AG04450 (cell line): ENCODE measurements at places on chromosomes 7 and 10.

GRCh38 chr10:1172256-1172984 is 116.2 kb downstream of the WDR37 start:
- DNase-seq, result no peak

GRCh38 chr10:393787-394438 is 258.7 kb downstream of the ZMYND11 start:
- no peak for DNase-seq

DNA sequence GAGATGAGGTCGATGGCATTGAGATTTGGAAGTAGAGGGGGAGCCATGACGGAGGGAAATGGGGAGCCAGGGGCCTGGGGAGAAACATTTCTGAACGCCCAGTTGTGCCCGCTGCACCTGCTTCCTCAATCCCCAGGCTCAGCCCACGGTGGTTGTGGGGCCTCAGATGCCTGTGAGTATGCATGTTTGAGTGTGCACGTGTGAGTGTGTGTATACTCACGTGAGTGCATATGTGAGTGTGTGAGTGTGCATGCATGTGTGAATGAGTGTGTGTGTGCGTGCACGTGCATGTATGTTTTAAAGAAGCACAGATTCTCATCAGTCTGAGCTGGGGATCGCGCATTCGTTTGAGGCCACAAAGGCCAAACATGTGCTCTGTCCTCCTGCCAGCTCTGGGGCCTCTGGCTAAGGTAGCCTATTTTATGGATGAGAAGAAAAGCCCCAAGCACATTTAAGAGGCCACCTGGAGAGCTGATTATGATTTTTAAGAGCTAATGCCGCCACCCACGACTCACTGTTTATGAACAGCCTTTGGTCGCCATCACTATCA is 154.8 kb downstream of the ARHGAP12 start:
- DNase-seq, result no peak

GRCh38 chr7:81688622-81689411 is 81.0 kb downstream of the HGF start:
- no peak for DNase-seq

DNA sequence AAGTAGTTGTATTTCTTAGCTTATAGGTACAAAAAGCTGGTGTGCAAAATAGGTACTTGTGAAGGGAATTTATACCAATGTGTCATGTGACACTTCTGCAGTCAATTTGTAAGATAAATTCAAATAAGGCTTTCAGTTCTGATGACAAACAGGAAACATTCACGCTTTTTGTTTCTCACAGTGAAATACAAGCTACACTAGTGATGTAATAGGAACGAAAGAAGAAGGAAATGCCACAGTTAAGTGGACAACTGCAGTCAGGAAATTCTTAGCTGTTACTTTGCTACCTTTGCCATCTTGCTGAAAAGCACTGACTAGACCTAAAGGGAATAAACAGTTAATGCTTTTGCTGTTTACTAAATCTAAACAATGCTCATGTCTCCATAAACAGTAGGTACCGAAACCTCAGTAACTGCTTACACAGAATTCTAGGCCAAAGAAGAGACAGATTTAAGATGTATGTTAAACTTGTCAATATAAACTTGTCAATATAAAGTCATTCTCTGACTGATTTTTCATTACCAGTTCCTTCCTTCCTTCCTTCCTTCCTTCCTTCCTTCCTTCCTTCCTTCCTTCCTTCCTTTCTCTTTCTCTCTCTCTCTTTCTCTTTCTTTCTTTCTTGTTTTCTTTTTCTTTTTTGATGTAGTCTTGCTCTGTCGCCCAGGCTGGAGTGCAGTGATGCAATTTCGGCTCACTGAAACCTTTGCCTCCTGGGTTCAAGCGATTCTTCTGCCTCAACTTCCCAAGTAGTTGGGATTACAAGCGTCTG is 10.1 kb downstream of the OTUD1 start:
- no peak for DNase-seq

- DNase-seq, result no peak
These were observed 12.3 kb downstream of the HYCC1 start for GRCh38 chr7:23001610-23002009.

DNA sequence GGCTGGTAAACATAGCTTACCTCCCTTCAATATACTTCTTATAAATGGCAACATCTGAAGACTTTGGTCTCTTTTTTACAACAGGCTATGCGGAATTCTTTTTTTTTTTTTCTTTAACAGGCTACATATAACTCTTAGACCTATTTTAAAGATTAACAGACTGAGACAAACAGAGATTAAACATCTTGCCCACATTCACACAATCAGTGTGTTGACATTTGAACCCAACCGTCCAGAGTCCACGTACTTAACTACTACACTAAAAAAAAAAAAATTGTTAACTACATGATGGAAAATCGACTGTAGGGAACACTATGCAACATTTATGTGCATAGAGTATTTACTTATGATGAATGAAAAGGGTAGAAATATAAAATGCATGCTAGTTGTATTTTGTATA is 298.5 kb downstream of the ELMO1 start:
- no peak for DNase-seq

- no peak for DNase-seq
These were observed 59.2 kb upstream of the JAZF1 start for GRCh38 chr7:28239823-28240204.

GRCh38 chr7:78718212-78718611 is 735.3 kb downstream of the MAGI2 start:
- DNase-seq, result no peak

DNA sequence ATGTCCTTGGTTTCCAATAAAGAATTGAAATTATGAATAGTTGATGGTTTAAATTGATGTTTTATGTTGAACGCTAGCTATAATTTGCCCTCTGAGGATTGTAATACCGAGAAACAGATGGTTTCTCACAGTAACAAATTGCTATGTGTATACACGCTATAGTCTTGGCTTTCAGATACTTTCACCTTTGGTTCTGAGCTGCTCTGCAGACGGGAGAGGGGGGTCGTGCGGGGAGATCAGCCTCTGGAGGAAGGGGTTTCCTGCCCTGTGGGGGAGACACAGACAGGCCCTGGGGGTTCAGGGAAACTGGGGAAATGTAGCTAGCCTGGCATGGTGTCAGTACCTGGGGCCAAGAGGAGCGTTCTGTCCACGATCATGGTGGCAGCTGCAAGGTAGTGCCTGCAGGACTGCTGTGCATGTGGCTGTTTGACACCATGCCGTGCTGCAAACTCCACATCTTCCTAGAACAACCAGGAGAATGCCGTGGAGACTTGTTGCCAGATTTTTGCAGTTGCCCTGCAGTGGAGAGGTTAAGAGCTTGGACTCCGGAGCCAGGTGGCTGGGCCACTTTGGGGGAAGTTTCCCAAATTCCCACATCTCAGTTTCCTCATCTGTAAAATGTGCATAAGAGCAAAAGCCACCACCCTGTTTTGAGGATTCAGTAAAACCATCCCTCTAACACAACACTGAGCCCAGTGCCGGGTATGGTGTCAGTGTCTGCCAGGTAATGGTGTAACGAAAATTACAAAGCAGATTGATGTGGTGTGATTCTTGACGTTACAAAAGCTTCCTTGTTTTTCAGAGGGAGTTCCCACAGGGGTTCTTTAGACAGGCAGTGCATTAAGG is 167.9 kb downstream of the CUX1 start:
- no peak for DNase-seq

DNA sequence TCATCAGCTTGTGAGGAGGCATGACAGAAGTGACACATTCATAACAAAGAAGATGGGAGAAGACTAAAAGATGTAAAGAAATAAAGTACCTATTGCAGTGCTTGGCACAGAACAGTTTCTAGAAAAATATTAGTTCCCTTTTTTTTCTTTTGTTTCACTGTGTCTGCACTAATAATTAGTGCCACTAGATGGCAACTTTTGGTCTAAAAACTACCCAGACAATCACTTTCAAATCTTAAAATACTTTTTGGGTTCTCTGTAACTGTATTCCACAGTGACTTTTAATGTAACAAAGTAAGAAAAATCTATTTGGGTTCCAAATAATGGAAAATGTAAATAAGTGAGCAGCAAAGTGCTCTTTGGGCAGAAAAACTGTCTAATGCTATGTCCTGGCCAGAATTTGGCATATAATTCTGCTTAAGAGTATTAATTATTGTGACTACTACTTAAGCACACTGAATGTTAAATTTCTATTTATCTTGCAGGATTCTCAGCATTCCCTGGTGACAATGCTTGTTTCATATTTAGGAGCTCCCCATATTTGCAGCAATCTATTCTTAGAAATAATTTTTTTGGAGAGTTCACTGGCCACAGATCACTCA is 134.8 kb upstream of the KIF5B start:
- DNase-seq, result no peak

- no peak for DNase-seq
These were observed 40.6 kb downstream of the TMEM60 start for GRCh38 chr7:77757589-77757988.

GRCh38 chr7:84248267-84248666 is 53.7 kb upstream of the SEMA3A start:
- no peak for DNase-seq

DNA sequence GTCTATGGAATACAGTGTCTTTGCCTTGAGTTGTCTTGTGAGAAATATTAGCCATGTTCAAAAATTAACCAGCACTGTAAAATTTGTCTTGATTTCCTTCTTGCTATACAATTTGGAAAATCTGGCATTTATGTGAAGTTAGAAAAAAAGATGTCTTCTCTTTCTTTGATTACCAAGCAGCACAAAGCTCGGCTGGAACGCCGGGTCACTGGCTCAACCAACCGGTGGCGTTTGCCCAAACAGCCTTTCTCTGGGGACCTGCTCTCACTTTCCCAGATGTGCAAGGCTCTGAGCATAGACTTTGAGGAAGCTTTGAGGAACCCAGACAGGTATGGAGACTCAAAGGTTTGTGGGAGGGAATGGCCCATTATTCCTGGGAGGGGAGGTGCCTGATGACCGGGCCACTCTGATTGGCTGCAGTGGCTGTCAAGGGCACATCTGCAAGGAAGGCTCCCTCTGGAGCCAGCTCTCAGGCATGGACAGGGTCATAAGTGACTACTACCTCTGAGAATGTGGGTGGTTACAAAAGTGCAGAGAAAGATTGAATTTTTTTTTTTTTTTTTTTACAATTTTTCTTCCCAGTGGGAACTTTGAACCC is 5.6 kb downstream of the BTBD16 start:
- no peak for DNase-seq

DNA sequence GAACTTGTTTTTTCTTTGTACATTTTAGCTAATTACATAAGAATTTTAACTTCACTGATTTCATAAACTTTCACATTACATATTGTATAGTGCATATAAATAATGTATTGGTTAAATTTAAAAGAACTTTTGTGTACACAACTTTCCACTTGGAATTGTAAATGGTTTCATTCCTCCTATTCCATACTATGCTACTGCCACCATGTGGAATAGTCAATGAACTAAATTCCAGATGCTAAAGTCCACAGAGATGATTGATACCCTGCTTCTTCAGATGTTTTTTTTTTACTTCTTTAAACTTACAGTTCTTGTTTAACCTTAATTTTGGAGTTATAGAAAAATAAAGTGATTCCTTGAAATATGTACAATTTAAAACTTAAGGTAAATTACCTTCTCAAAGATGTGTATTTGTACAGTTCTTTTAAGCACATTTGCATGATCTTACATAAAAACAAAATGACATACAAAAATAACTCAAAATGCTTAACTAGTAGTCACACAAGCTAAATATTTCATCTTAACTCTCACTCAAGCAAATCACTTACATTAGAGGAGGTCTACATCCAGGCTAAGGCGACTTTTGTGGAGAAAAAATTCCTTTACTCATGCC is 247.6 kb upstream of the HGF start:
- peak; percentile 13 for DNase-seq

- no peak for DNase-seq
These were observed 385.6 kb upstream of the PHF14 start for GRCh38 chr7:10588084-10588483.

DNA sequence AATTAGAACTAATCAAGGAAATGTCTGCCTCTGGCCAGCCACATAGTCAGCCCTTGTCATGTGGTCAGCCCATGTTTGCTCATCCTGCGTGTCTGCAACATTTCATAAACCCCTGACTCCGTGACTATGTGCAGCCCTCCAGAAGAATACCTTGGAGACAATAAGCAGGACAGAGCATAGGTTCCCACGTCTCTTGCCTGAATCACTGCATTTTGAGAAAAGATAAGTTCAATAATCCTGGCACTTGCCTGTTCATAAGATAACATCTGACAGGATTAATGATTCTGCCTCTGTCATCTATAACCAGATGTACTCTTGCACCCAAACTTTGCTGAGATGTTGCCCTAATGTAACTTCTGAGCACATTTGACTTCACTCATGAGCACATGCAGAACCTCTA is 78.4 kb downstream of the AKR1D1 start:
- no peak for DNase-seq

- no peak for DNase-seq
These were observed 178.9 kb downstream of the CCDC71L start for GRCh38 chr7:106482091-106482490.

DNA sequence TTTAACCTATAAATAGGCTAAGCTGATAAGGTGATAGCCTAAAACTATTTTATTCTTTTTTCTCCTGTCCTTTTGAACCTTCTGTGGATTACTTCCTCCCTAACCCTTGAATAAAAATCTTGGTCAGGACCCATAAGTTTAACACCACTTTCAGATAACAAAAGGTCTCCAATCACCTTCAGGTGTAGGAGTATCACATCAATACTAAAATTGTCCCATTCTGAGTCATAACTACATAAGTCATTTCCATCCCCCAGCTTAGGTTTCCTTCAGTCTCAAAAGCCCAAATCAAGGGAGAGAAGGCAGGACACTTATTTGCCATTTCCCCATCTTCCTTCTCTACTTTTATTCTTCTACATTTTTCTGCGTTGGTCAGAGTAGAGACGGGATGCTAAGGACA is 56.9 kb upstream of the WNT16 start:
- no peak for DNase-seq

DNA sequence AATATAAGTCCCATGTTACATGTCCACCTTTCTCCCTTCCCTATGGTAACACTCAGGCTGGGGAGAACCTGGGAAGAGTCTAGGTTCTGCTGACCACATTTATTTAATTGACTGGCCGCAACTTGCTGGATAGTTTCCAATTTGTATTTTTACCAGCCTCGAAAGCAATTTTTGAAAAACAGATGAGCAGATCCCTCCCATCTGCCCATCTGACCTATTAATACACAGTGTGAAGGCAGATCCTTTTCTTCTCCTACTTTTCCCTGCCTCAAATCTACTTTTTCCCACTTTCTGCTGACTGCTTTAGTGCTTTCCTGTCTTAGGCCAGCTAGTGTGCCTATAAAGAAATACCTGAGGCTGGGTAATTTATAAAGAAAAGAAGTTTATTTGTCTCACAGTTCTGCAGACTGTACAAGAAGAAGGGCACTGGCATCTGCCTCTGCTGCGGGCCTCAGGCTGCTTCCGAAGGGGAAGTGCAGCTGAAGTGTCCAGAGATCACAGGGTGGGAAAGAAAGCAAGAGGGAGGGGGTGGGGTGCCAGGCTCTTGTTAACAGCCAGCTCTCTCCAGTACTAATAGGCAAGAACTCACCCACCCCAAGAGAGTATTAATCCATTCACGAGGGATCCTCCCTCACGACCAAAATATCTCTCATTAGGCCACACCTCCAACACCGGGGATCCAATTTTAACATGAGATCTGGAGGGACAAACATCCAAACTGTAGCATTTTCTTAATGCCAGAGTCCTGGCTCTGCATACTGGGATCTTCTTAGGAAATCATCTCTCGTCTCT is 336.0 kb upstream of the IGFBP3 start:
- DNase-seq, result no peak

GRCh38 chr10:60992636-60993035 is 48.7 kb upstream of the RHOBTB1 start:
- no peak for DNase-seq
